ENCODE measurements at places on chromosomes 7 and 10.

GRCh38 chr10:92789786-92790185 is 58.5 kb upstream of the EXOC6 start:
- DNase-seq: no peak

DNA sequence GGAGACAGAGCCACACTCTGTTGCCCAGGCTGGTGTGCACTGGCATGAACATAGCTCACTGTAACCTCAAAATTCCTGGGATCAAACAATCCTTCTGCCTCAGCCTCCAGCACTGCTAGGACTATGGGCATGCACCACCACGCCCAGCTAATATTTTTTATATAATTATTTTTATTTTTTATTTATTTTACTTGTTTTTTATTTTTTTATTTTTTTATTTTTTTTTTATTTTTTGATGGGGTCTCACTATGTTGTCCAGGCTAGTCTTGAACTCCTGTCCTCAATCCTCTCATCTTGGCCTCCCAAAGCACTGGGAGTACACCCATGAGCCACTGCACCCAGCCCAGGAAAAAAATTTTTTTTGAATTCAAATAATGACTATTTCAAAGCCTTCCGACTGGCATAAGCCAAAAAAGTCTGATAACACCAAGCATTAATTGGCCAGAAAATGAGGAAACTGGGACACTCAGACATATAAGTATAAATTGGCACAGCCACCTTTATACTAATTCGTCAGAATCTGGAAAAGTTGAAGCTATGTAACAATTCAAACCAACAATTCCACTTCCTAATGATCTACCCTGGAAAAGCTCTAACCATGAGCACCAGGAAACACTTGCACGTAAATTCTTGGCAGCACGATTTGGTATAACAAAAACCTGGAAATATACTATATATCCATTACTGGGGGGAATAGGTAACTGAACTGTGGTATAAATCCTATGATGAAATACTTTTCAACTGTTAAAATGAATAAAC is 6.3 kb downstream of the ZC3HAV1 start:
- no peak for DNase-seq

DNA sequence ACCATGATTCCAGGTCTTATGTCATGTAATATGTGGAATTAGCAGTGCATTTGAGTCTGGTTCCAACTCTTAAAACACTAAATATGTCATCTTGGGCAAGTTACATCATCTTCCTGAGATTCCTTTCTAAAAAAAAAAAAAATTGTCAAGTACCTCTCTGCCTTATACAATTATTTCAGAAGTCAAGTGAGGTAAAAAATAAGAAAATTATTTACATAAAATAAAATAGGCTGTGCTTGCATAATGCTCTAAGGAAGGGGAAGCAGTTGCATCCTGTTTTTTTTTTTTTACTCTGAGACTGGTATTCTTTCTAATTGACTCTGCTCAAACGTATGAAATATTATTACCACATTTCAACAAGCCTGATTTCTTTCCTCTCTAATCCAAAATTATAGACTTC is 55.1 kb upstream of the SEMA3A start:
- no peak for DNase-seq

DNA sequence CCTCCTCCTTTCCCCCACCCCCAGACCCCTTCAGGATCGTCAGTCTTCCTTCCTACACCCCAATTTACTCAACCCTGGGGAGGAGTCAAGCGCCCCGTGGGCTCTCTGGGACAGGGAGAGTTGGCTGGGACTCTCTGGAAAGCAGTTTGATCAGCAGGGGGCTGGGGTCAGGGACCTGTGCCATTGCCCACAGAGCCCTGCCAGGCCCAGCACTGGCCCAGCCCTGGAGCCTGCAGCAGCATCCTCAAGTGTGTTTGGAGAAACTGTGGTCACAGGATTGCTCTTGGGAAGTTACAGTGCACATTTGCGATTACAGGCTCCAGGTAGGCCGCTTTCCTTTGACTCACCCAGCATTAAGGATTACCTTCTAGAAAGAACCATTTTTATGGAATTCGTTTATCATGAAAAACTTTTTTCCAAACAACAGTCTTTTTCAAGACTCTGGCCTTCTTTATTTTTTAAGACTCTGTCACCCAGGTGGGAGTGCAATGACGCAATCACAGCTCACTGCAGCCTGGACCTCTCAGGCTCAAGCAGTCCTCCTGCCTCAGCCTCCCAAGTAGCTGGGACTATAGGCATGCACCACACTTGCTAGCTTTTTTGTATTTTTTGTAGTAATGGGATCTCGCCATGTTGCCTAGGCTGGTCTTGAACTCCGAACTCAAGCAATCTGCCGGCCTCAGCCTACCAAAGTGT is 50.7 kb downstream of the CHST3 start:
- no peak for DNase-seq

DNA sequence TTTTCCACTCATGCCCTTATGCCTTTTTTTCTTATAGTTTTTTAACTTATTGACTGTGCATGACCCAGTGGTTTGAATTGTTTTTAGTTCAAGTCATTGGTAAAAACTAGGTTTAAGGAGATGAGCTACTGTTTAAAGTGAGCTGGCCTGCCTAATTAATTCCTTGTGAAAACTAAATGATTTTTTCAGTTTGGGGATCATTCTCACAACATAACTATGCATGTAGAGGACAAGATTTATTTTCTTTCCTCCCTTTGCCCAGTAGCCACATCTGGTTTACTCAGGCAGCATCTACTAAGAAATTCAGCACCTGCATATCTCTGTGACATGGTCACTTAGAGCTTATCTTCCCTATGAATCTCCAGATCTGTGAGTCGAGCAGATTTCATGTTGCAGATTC is 1.7 kb downstream of the ADO start:
- DNase-seq: no peak

DNA sequence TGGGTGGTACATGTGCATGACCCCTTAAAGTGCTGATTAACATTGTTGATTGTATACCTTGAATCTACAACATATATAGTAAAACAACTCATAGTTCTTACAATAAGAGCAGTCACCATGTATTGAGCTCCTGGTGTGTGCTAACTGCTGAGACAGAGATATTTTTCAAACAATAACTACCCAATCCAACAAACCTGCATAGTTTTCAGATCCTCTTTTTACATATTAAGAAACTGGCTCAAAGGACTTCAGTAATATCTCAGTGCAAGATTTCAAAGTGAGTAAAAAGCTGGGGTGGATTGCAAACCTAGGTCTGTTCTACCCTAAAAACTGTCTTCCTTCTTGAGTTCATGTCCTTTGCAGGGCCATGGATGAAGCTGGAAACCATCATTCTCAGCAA is 272.2 kb downstream of the SNX13 start:
- DNase-seq: no peak

DNA sequence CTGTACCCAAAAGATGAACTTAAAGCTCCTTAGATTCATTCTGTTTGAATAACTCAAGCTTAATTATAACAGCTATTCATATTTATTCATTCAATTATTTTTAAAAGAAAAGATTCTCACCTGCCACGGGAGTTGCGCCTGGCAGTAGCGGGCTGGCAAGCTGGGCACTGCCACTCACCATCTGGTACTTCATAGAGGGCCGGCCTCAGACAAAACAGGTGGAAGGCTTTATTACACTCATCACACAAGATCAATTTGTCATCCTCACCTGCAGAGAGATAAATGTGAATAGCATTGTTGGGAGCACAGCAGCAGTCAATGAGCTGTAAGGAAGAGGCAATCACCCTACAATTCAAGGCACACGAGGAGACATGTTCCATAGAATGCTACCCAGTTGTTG is 15.8 kb downstream of the FZD9 start:
- no peak for DNase-seq

- DNase-seq: no peak
These were observed 16.4 kb upstream of the DNAH11 start for GRCh38 chr7:21526448-21526847.

DNA sequence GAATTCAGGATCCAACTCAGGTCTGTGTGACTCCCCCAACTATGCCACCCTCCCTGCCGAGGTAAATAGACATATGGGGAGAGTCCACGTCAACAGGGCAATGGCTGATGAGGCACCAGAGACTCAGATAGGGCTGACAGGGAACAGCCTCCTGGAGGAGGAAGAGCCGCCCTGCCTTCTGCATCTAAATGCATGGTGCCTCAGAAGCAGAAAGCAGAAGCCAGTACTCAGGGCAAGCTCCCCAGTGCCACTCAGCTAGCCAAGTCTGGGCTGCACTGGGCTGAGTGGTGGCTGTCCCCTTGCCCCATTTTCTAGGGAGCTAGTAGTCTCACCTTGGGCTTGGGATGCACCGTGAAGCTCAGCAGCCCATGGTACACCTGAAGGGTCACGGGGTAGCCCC is 11.0 kb downstream of the RRP12 start:
- DNase-seq: no peak
